Stimulated activated CD8-positive, alpha-beta memory T cell treated with anti-CD3 and anti-CD28 coated beads, Interleukin-4, amount 100 ng/mL, for 48 hours (primary cell): ENCODE measurements at places on chromosomes 2 and 18.

DNA sequence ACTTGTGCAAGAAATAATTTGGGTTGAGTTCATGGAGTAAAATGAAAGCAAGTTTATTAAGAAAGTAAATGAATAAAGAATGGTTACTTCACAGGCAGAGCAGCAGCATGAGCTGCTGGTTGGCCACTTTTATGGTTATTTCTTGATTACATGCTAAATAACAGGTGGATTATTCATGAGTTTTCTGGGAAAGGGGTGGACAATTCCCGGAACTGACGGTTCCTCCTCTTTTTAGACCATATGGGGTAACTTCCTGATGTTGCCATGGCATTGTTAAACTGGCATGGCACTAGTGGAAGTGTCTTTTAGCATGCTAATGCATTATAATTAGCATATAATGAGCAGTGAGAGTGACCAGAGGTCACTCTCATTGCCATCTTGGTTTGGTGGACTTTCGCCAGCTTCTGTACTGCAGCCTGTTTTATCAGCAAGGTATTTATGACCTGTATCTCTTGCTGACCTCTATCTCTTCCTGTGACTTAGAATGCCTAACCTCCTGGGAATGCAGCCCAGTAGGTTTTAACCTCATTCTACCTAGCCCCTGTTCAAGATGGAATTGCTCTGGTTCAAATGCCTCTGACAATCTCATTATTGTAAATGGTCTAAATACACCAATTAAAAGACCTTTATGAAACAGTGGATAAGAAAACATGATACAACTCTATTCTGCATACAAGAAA, 114.1 kb upstream of the FIGN start:
- DNase-seq, result no peak

DNA sequence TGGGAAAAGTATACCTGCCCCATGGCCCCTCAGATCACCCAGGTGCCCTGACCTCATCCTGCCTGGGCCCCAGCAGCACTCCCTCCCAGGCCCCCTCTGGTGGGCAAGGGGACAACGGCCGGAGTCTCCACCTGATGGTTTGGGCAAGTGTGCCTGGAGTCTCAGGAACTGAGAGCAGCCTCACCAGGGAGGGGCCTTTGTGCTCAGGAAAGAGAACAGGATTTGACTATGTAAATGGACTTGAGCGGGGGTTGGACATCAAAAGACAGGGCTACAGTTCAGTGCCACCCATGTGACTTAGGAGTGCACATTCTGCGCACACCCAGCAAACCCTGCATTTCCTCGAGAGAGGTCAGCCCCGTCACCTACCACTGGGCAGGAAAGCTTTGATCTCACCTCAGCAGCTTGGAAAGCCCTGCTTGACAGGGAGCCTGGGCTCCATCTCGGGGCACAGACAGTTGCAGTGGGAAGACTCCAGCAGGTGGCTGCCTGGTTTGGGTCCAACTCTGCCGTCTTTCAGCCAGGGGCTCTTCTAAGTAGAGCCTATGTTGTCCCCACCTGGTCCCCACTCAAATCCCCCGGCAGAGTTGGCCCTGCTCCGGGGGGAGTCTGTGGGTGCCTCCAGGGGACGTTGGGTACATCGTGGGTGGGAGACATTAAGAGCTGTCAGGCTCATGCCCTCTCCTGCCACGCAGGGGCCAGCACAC, 3.3 kb downstream of the INPP5D start:
- peak; percentile 45 for DNase-seq

DNA sequence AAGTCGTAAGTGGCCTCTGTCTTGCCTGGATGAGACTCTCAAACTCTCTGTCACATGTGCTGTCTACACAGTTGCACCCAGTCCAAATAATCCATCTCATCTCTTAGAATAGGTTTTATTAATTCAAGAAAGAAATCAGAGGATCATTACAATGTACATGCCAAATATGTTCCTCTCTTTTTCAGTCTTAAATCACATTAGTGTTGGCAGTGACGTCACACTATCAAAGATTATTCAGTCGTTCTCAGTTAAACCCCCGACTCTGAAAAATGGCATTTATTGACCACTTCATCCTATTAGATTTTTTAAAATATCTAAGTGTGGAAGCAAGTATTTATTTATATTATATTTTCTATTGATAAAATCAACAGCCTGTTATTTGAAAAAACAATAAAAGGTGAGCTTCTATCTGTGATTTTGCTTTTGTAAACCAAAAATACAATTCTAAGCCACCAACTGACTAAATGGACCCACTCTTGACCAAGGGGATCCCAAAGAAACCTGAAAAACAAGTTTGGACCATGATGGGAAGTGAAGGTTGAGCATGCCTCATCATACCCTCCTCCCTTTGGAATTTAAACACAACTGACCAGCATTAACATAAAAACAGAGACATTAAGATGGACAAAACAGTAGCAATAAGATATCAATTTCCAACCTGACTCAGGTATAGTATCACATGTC, 1894.4 kb upstream of the LRRTM1 start:
- no peak for DNase-seq

GRCh38 chr18:58499527-58500221, 129.2 kb downstream of the ALPK2 start:
- no peak for DNase-seq

- no peak for DNase-seq
Observed at GRCh38 chr2:63788071-63788470, 53.6 kb upstream of the UGP2 start.

DNA sequence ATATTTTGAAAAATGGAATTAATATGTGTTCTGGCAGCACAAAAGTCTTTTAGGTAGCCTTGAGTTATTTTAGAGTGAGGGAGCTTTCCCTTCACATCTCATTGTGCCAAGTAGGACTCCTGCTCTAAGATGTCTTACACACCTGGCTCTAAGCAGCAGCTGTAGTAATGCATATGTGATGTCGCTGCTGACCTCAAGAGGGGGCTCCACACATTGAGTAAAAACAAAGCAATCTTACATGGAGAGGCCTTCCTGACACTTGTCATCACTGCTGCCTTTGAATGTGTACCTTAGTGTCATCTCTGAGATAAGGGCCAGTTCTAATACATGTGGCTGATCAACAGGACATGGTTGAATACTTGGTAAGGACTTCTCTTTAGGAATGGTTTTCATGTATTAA, 75.8 kb downstream of the ACTR3 start:
- no peak for DNase-seq

DNA sequence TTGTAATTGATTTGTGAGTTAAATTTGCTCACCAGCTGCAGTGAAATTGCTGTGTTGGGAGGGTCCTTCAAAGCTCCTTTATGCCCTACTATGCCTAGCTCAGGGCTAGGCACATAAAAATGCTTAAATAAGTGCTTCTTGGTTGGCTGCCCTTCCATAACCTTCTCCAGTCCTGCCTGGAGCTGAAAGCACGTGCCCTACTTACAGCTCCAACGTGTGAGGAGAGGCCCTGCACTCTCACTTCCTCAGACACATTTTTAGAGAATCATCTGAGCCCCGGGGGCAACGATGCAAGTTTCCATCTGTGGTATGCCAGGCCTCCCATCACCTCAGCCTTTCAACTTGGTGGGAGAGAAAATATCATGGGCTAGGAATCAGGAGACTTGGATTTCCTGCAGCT, 202.7 kb downstream of the BCL11A start:
- no peak for DNase-seq

DNA sequence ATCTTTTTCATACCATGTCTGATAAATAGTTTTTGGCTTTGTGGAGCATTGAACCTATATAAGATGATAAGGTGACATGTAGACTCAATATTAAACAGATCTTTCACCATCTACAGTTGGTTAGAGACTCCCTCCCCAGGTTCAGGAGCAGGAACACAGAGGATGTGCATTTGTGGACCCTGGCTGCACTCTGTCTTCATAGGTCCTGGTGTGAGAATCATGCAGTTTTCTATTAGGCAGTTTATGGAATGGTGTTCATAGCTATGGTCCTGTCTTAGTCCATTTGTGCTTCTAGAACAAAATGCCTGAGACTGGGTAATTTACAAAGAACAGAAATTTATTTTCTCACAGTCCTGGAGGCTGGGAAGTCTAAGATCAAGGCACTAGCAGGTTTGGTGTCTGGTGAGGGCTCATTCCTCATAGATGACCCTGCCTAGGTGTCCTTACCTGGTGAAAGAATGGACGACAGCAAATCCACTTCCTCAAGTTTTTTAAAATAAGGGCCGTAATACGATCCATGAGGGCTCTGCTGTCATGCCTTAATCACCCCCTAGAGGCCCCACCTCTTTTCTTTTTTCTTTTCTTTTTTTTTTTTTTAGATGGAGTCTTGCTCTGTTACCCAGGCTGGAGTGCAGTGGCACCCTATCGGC, 35.3 kb upstream of the FAM98A start:
- DNase-seq, result no peak

- DNase-seq, result no peak
Observed at GRCh38 chr2:240303896-240304745, 131.3 kb upstream of the GPC1 start.

- no peak for DNase-seq
Observed at GRCh38 chr2:171579481-171579880, 57.2 kb downstream of the CYBRD1 start.

DNA sequence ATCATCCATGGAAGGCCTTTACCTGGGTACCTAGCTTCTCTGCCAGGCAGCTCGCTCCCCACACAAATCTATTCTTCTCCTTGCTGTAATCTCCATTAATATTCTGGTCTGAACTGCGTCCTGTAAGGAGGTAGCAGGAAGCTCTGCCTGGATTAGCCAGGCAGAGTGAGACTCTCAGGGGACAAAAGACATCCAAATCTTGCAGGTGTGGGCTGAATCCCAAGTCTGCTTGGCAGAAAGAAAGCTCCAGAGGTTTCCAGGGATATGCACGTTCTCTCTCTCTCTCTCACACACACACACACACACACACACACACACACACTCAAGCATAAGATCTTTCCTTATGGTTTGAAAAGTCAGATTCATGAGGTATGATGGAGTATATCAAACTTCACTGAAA, 66.5 kb downstream of the THNSL2 start:
- no peak for DNase-seq

DNA sequence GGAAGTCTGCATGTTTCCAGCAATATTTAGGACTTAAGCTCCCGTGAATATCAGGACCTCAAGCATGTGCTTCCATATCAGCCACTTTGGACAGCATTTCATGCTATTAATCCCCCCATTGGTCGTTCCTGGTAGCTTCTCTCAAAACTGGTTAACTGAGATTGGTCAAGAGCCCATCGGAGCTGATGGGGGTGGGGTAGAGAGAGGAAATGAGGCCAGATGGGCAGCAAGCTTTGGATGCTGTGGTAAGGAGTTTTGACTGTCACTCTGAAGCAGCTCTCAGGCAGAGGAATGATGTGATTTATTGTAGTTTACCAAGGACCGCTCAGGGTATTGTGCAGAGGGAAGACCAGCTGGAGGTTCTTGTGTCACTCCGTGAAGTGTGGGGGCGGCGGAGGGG, 81.8 kb downstream of the FAM168B start:
- DNase-seq, result no peak

DNA sequence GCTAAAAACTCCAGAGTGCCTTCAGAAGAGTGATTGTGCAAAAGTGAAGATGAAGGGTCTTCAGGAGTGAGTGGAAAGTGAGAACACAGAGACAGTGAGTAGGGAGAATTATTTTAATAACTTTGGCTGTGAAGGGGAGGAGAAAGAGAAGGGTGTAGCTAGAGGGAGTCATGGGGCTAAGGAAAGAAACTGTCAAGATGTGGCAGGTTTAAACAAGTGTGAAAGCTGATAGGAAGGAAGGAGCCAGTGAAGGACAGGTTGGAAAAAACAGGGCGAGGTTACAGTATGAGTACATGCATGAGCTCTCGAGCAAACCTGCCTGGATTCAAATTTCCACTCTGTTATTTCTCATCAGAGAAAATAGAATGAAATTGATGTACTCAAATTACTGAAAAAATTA, 17.8 kb downstream of the IL1F10 start:
- DNase-seq, result no peak

DNA sequence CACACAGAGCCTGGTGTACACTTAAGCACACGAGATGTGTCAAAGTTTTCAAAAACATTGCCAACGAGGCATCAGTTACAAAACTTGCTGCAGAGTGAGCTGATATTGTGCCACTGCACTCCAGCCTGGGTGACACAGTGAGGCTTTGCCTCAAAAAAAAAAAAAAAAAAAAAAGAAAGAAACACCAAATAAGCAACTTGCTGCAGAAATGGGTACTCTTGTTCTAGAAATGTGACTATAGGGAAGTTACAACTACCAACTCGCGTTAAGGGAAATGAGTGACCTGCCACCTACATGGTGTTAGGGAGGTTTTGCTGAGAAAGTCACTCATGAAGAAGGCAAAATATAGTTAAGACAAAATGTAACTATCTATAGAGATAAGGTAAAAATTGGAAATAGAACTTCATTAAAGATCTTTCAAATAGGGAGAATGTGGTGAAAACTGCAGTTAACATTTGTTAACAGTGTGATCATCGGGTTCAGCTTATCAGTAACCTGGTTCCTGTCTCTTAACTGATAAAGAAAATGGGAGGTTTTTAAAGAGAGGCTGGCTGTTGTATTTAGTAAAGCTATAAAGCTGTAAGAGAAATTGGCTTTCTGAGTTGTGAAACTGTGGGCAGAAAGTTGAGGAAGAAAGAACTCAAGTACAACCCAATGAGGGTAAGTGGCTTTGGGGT, at the start of gene IL1RL1:
Gene IL1RL1 (plus strand): TSS at position 600 of the 677 bp plus-strand sequence. CDS start 26,702 bp downstream, outside the sequence.
- no peak for DNase-seq

- DNase-seq, result no peak
Observed at GRCh38 chr2:22282916-22283315, 1102.1 kb upstream of the KLHL29 start.
